Naive thymus-derived CD4-positive, alpha-beta T cell (primary cell): ENCODE measurements at places on chromosomes 6 and 20. TPM values are rescaled to one million over a fixed set of nuclear protein-coding genes. Genes with fewer than 3 reads are reported as not detected.

The C20orf141 gene
- total RNA-seq: not detected

The VWA7 gene
- total RNA-seq: 0.53 TPM

The TCP11 gene
- not detected in 2 replicates for total RNA-seq

The C6orf15 gene
- not detected for total RNA-seq

The SEL1L2 gene
- not detected in 2 replicates for total RNA-seq

The DLL1 gene
- 12.9 TPM for total RNA-seq

The TRAPPC3L gene
- not detected for total RNA-seq

The CBLN4 gene
- not detected for total RNA-seq

The TMC2 gene
- 0.15 TPM for total RNA-seq

The PROKR2 gene
- not detected for total RNA-seq

The MDFI gene
- not detected for total RNA-seq

The ABCF1 gene
- 65.1 TPM for total RNA-seq

The XKR7 gene
- total RNA-seq: not detected

The CCN5 gene
- total RNA-seq: not detected

The SLC13A3 gene
- 0.41 TPM for total RNA-seq

The STK38 gene
- total RNA-seq: 88.7 and 91.1 TPM in 2 replicates

The OR2J3 gene
- total RNA-seq: not detected

The GTF3C6 gene
- total RNA-seq: 18.1 TPM

The CENPQ gene
- 5.0 TPM for total RNA-seq

The LKAAEAR1 gene
- total RNA-seq: not detected in 2 replicates

The DSP gene
- total RNA-seq: not detected

The CPNE1 gene
- total RNA-seq: 250 TPM

The SLC22A7 gene
- not detected for total RNA-seq

The OPRM1 gene
- not detected for total RNA-seq

The GRM1 gene
- not detected for total RNA-seq

The CST4 gene
- not detected for total RNA-seq

The CPXM1 gene
- total RNA-seq: 0.19 TPM

The VIP gene
- total RNA-seq: not detected

The ASXL1 gene
- total RNA-seq: 200 TPM

The FAM209B gene
- total RNA-seq: 2.3 TPM
